ENCODE measurements at places on chromosomes 7 and 10.

- no peak for DNase-seq
Measured at GRCh38 chr7:45001826-45002225, 1.8 kb downstream of the CCM2 start.

DNA sequence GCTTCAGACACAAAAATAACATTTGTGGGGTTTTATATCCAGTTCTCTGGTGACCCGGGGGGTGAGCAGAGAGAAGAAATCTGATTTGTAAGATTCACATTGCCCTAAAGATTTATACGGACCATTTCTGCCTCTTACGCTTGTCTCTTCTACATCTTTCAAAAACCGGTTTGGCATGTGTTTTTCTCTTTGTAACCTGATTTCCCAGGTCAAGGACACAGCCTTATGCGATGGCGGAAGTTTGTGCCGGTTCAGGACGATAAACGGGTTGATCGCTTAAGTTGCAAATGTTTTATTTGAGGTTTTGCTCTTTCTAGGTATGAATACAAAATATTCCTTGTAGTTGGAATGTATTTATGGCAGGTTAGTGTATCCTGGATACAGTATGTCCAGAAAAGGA, 61.6 kb upstream of the SH2B2 start:
- no peak for DNase-seq

DNA sequence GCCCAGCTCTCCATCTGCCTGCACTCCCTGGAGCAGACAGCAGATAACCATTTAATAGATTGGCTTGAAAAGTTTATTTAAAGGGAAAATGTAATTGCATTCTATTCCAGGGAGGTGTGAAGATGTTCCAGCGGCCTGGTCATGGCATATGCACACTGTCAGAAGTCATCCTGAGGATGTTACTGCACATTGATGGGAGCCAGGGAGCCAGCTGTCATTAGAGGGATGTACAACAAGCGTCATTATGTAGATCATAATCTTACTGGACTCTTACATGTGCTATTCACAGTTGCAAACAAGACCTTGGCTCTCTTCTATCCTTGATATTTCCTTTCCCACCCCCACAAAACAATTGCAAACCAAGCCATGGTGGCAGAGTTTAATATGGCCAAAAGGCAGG, 65.4 kb downstream of the FAM204A start:
- DNase-seq = no peak

DNA sequence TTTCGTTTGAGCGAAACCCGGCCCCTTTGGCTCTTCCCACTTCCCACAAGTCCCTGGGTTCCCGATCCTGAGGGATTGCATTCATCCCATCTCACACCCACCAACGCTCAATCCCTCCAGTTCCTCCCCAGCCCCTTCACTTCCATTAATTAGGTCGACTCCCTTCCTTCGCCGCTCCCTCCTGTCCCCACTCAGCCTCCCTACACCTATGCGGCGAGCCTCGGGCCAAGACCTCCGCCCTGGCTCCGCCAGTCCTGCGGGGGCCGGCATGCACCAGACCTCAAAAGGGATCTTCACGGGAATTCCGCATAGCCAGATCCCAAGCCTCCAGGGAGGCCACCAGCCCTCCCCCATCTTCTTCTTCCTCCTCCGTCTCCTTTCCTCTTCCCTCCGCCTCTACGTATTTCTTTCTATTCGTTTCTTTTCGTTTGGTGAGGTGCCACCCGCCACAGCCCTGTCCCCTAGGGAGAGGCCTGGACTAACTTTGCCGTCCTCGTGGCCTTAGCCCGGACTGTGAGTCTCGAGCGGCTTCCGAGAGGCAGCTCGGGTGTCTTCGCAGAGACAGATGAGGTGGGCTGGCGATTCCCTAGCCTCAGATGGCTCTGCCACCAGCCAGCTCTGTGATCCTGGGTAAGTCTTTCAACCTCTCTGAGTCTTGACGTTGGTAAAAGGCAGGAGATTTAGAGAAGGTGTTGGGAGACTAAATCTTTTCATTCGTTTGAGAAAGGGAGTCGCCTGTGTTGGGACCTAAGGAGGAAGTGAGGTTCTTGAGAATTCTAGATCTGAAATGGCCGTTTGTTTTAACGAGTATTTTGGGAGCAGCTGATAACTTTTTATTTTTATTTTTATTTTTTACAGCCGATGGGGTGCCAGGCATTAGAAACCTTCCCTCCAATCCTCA, 8.1 kb upstream of the LBX1 start:
- DNase-seq = no peak

DNA sequence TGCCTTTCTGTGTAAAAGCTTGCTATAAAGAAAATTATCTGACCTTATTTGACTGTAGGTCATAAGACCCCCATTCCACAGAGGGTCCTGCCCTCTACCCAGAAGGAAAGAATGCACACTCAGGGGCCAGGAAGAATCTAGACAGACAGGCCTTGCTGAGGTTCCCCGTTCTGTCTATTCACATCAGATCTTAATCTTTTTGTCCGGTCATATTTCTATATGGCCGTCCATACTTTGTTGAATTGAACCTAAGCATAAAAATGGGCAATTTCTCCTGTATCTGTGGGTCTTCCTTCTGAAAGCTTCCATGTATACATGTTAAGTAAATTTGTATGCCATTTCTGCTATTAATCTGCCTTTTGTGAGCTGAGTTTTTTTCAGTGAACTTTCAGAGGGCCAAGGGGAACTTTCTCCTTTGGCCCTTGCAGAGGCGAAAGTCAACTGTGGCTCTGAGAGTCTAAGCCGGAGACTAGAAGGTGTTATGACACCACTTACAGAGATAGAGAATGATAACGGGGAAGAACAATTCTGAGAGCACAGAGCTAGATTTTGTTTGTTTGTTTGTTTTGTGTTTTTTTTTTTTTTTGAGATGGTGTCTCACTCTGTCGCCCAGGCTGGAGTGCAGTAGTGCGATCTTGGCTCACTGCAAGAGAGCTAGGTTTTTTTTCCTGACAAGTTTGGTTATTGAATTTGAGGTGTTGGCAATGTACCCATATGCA, 11.6 kb upstream of the PRKAR2B start:
- no peak for DNase-seq

GRCh38 chr7:94741179-94741578, 85.2 kb upstream of the SGCE start:
- DNase-seq = no peak

- no peak for DNase-seq
Measured at GRCh38 chr7:15977663-15978062, 291.2 kb upstream of the MEOX2 start.

DNA sequence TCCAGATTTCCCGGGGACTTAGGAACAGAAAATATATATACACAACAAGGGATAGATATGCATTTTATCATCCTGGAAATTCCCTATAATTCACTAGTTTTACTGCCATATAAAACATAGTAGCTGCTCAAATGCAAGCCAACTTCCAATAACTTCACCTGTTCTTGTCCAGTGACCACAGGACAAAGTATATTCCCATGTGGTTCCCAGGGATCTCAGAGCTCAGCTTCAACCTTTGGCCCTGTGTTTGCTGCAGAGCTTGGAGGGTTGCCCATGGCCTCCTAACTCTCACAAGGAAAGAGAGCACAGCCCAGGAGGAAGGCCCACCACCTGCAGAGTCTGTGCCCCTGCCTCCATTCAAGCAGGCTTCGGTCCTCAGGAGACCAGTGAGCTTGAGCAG, 4.5 kb upstream of the DRGX start:
- no peak for DNase-seq

- DNase-seq = no peak
Measured at GRCh38 chr10:88333248-88333630, 249.9 kb downstream of the RNLS start.

- no peak for DNase-seq
Measured at GRCh38 chr10:110502851-110503301, 5.2 kb downstream of the DUSP5 start.

DNA sequence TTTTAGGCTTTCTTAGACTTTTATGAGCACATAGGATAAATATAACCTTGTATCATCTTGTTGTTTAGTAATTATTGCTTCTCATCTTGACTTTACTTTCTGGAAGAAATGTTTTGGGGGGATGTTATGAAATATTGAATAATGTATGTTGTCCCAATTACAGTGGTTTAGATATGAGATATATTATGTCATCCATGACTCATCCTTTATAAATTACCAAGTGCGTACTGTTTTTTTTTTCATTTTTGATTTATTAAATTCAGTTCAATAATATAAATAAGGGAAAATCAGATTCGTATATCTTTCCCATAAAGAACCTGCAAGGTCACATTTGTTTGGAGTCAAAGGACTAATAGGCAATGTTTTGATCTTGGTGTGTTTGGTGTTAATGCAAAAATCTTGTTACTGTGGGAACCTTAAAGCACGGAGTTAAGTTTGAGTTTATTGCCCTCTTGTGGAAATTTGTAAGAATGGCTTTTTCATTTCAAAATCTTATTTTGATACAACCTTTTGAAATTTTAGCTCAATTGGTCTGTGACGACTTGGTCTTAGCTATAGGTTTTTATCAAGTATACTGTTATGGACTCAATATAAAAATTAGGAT, 108.6 kb downstream of the SRI start:
- no peak for DNase-seq

DNA sequence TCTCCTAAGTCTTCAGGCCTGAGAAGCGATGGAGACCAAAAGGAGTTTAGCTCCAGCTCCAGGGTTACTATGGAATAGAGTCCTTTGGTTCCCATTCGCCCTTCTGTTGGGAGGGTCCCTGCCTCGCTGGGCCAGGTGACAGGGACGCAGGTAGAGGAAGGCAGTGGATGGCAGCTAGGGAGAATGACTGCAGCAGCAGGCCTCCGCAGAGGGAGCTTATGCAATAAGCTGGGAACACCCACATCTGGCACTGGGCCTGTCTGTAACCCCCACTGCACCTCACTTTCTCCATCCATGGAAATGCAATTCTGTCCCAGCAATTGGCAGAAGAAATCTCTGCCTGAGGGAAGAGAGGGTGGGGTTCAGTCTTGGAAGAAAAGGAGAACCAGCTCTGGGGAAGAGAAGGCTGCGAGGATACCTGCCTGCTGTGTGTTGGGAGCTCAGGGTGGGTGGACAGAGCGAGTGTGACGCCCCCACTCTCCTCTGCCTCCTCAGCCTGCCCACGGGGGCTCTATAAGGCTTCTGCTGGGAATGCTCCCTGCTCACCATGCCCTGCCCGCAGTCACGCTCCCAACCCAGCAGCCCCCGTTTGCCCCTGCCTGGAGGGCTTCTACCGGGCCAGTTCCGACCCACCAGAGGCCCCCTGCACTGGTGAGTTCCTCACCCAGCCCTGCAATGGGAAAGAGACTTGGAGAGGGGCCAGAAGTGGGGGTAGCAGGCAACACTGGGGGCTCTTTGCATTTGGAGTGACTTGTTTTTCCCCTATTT, 10.3 kb downstream of the EPHB6 start:
- no peak for DNase-seq

DNA sequence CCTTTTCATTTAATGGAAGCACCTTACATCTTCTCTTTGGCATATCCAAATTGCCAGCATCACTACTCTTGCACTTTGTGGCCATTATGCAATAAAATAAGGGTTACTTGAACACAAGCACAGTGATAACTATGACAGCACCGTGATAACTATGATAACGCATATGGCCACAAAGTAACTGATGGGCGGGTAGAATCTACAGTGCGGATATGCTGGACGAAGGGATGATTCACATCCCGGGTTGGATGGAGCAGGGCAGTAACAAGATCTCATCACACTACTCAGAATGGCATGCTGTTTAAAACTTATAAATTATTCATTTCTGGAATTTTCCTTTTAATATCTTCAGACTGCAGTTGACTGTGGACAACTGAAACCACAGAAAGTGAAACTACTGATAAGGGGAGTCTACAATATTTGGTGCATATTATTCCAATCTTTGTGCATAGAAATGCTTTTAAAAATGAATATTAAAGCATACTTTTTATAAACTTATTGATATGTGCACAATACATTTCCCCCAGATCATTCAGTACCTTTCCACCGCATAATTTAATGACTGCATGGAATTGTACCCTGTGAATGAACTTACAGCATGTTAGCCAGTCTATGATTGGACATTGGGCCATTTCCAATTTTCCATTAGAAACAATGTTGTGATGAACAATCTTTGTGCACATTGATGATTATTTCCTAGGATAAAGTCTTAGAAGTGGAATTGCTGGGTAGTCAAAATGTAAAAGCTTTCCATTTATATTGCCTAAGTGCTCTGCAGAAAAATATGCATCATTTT, 136.4 kb downstream of the WNT2 start:
- no peak for DNase-seq

- DNase-seq = no peak
Measured at GRCh38 chr7:151917791-151918509, 38.3 kb upstream of the GALNTL5 start.

GRCh38 chr7:35468606-35469005, 214.7 kb upstream of the TBX20 start:
- no peak for DNase-seq

- no peak for DNase-seq
Measured at GRCh38 chr10:73206385-73206784, 38.5 kb downstream of the FAM149B1 start.

DNA sequence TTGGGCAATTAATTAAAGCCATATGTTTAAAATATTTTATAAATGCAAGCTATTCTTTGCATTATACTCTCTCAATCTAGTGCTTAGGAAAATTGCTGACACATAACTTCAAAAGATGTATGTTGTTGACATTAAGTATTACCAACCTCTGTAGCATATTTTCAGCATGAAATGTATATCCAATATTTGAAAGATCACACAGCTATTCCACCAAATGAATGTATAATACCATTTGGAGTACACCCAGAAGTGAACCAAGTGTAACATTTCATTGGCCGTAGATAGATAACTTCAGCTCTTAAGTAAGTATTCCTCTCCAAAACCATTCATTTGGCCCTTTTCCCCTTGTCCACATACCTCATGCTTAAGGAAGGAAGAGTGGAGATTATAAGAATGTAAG, 104.6 kb downstream of the HECTD2 start:
- no peak for DNase-seq

DNA sequence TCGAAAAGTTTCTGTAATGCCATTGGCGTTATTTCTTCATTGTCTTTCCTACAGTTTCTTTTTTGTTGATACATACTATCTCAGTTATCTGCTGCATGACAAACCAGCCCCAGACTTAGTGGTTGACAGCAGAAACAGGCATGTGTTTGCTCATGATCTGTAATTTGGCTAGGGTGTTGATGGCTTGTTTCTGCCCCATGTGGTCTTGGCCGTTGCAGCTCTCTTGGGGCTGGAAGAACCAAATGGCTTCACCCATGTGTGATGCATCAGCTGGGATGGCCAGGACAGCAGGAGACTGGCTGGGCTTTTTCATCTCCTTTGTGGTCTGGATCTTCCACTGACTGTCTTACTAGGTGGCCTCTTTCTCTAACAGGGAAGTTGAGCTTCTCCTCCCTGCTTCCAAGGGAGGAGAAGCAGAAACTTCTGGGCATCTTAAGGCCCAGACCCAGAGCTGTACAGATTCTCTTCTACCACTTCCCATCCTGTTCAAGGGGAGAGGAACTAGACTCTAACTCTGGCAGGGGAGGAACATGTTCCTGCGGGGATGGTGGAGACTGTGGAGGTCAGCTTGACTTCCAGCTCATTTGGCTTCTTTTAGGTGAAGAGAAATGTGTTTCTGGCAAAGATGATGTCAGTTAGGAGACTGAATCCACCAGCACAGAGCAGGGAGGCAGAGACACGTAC, 89.3 kb downstream of the FANK1 start:
- DNase-seq = no peak

- no peak for DNase-seq
Measured at GRCh38 chr7:31850066-31850465, 163.1 kb downstream of the PPP1R17 start.
